ENCODE measurements at places on chromosomes 5 and 9.
A peak's percentile ranks its signal among the peaks of the same experiment; 100 is the strongest.

GRCh38 chr9:92669527-92669889 lies 423 bp downstream of the IPPK start:
- no peak for DNase-seq

- no peak for DNase-seq
Observed at GRCh38 chr5:66769030-66769733, 173.0 kb downstream of the MAST4 start.

DNA sequence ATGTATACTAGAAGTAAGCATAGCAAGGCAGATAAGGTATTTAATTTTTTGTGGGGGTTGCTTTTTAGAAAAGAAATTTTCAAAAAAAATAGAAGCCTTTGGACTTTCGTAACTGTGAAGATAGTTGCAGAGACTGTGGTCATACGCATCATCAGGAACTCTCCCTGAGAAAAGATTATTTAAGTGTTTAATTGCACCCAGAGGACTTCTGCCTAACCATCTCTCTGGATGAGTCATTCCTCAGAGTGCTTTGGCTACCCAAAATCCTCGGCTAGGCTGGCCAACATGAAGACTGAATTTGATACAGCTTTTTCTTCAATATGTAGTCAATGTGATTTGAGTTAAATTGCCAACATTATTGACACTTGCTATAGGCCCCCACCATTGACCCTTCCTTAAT lies 296.4 kb downstream of the TLR4 start:
- DNase-seq: no peak

GRCh38 chr9:131049829-131050715 lies 41.1 kb downstream of the LAMC3 start:
- DNase-seq: no peak

- DNase-seq: peak; percentile 88
Observed at GRCh38 chr5:96661855-96662724, at the start of gene CAST. CAST (plus strand) TSS chr5:96662376; CDS start chr5:96662423, 47 bp downstream.
